ENCODE measurements at places on chromosomes 5 and 9. TPM values are rescaled to one million over a fixed set of nuclear protein-coding genes. Genes with fewer than 3 reads are reported as not detected.

Gene UBE2B
- 146 TPM for total RNA-seq

- DNase-seq: no peak
Measured at GRCh38 chr5:160701403-160701802, 150.6 kb downstream of the ATP10B start.

Gene PTPN3
- total RNA-seq: 8.5 TPM

Gene ZBTB43
- 17.5 TPM for total RNA-seq

Data from left cardiac atrium (tissue), 4 donors.